Activated CD8-positive, alpha-beta T cell treated with anti-CD3 and anti-CD28 coated beads for 36 hours (primary cell): ENCODE measurements at places on chromosomes 12 and 14. TPM values are rescaled to one million over a fixed set of nuclear protein-coding genes. Genes with fewer than 3 reads are reported as not detected.

The TAS2R42 gene
- total RNA-seq = not detected

The TSPAN8 gene
- total RNA-seq = not detected

The NKX2-1 gene
- not detected for total RNA-seq

The MAGOHB gene
- total RNA-seq = 85.6 TPM

The TPH2 gene
- total RNA-seq = not detected

The SYNE3 gene
- total RNA-seq = 64.0 TPM

The SLC38A2 gene
- 219 TPM for total RNA-seq

The DDX11 gene
- 147 TPM for total RNA-seq

The GXYLT1 gene
- 6.3 TPM for total RNA-seq

The EIF2S3B gene
- 3.8 TPM for total RNA-seq

The SIRT4 gene
- total RNA-seq = 2.7 TPM

The C14orf39 gene
- not detected for total RNA-seq

The TDRD9 gene
- 1.6 TPM for total RNA-seq

The CMTM5 gene
- not detected for total RNA-seq

The GOLGA5 gene
- 13.3 TPM for total RNA-seq

The PPP1R1A gene
- total RNA-seq = not detected

The ASIC1 gene
- total RNA-seq = 14.3 TPM

The DACT1 gene
- 2.0 TPM for total RNA-seq

The TSPAN19 gene
- not detected for total RNA-seq

The RFLNA gene
- not detected for total RNA-seq

The LRRK2 gene
- total RNA-seq = not detected

The CD27 gene
- total RNA-seq = 160 TPM

The DTX3 gene
- 15.1 TPM for total RNA-seq

The TTLL5 gene
- total RNA-seq = 23.6 TPM

The REP15 gene
- not detected for total RNA-seq

The DEGS2 gene
- total RNA-seq = 3.1 TPM

The PIWIL1 gene
- not detected for total RNA-seq

The SLC35F4 gene
- total RNA-seq = not detected

The STON2 gene
- total RNA-seq = not detected

The TMPRSS12 gene
- total RNA-seq = not detected

The SARNP gene
- total RNA-seq = 94.0 TPM

The EMP1 gene
- total RNA-seq = 3.6 TPM

The AKT1 gene
- total RNA-seq = 116 TPM

The IL23A gene
- total RNA-seq = 41.3 TPM

The PTPRB gene
- total RNA-seq = not detected

The RPL10L gene
- not detected for total RNA-seq

The C12orf50 gene
- total RNA-seq = not detected

The ATXN7L3B gene
- total RNA-seq = 18.9 TPM

The KLRG1 gene
- total RNA-seq = 10.1 TPM

The KLRC4 gene
- total RNA-seq = 2.9 TPM
